CD4-positive, alpha-beta T cell treated with Interferon alpha-2 for 1 hour (primary cell): ENCODE measurements at places on chromosomes 11 and 22.

DNA sequence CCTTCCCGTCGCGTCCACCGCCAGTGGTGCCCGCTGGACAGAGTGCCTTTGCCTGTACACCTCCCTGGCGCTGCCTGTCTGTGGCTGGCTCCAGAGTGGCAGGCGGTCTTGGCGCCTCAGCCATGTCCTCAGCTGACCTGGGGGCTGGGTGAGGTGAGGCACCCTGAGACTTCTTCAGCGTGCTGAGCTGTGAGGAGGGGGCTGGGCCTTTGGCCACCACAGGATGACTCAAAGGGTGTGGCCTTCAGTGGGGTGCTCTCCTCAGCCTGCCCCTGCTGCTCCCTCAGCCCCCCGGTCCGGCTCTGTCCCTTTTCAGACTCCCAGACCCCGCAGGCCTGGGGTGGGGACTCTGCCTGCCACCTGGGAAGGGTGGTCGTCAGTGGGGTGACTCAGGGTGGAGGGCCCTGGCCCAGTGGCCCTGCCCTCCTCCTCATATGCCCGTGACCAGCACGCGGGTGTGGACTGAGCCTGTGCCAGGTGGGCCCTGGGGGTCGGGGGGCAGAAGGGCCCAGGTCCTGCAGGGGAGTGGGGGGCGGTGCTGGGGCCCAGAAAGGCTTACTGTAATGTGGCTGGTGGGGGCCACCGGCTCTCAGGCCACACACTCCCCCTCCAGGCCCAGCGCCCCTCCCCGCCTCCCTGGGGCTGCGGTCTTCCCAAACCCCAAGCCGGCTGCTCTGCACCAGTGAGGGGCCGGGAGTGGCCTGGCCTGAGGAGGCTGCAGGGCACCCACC is 15.9 kb downstream of the CRELD2 start:
- peak; percentile 64 for DNase-seq

DNA sequence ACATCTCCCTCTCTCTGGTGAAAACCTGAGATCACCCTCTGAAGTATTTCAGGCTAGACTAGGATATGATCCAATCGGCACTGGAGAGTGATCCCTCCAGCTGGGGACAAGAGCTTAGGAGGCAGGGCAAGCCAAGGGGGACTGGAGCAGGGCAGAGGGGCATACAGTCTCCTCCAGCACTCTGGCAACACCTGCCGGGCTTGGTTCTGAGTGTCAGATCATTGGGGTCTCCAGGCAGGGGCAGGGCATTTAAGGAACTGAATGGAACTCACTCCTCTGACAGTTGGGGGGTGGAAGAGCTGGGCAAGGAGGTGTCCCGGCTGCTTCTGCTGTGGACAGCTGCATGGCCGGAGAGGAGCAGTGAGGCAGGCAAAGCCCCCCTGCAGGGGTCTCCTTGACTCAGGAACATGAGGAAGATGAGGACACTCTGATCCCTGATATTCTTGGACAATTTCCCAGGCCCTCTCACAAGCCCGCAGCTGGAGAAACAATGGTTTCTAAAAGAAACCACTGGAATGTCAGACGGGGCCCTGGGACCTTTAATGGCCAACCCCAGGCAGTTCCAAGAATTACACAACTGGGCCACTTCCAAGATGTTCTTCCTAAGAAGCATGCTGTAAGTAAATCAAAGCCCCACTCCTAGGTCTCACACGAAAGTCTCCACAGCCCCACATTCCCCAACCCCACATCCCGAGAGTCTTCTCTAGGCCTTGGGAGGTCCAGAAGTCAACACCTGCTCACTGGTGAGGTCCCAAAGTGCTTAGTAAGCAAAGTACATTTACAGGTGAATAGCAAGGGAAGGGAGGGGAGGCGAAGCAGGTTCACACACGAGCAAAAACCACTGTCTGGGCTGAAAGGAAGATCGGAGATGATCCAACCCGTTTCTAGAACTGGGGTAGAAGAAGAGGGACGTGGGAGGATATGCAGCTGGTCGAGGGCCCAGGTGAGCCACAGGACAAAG is 1.2 kb upstream of the CCDC86 start:
- DNase-seq = no peak

GRCh38 chr11:24575392-24575791 is 78.5 kb downstream of the LUZP2 start:
- DNase-seq = no peak

DNA sequence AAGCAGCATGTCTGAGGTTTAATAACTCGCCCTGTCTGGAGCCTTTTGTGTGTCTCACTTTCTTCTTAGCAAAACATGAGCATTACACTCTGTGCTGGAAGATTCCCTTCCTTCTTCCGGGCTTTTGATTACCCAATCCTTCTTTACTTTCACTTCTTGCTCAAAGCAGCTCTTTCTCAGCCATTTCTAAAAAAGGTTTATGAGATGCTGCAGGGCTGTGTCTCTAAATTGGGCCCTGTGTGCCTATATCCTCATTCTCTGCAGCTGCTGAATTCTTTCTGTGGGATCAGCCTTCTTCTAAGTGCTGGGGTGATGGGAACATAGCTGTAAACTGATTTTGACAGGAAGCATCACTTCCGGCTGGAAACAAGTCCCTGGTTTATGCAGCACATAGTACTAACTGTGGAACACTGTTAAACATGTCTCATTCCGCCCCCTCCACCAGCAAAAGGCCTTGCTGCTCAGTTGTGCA is 71.8 kb downstream of the PIWIL4 start:
- peak; percentile 1 for DNase-seq

GRCh38 chr11:64842366-64842759 is 2.1 kb downstream of the CDC42BPG start:
- DNase-seq = no peak

- no peak for DNase-seq
These were observed 43.2 kb downstream of the MACROD1 start for GRCh38 chr11:64122411-64123410.

- DNase-seq = no peak
These were observed 43.9 kb downstream of the ADM start for GRCh38 chr11:10348650-10349280.
